Activated T-cell treated with anti-CD3 and anti-CD28 coated beads, Interleukin-2, amount 50 U/mL, for 72 hours (primary cell): ENCODE measurements at places on chromosomes 13 and 19.

DNA sequence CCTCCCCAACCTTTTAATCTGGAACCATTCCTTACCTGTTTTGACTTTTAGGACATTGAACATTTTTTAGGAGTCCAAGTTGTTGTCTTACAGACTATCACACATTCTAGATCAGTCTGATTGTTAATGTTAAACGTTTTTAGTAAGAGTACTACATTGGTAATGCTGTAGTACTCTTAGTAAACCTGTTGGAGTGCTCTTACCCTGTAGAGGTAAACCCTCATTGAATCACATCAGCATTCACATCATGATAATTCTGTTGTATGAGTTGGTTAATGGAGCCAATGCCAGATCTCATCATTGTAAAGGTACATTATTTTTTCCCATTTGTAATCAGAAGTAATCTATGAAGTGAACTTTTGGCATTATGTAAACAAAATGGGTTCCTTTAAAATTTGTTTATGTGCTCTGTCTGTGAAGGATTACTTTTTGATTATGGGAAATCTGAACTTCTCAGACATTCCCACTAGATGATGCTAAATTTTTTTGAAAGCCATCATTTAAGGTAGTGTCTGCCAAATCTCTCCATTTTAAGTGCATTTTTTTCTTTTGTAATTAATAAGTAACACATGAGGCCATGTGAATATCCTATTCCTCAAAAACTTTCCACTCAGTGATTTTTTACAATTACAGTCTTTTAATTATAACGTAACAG lies 55.2 kb downstream of the VWA8 start:
- DNase-seq = no peak

GRCh38 chr13:28707629-28708427 lies 10.9 kb downstream of the SLC46A3 start:
- DNase-seq = peak; percentile 22

GRCh38 chr13:99559560-99559959 lies 58.3 kb downstream of the TM9SF2 start:
- no peak for DNase-seq

- no peak for DNase-seq
Measured at GRCh38 chr13:47621931-47622330, 379.1 kb downstream of the SUCLA2 start.
